Activated CD8-positive, alpha-beta memory T cell treated with anti-CD3 and anti-CD28 coated beads for 1 hour (primary cell): ENCODE measurements at places on chromosomes 6 and 20.

DNA sequence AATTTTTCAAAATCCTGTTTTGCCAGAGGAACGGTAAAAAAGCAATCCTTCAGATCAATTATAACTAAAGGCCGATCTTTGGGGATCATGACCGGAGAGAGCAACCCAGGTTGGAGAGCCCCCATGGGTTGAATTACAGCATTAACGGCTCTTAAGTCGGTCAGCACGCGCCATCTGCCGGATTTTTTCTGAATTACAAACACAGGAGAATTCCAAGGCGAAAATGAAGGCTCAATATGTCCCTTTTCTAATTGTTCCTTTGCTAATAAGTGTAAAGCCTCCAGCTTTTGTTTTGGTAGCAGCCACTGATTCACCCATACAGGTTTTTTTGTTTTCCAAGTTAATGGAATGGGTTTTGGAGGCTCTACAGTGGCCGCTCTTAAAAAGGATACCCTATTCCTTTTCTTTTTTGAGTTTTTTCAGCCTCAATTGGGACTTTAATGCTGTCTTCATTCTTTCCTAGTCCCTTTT, 16.9 kb upstream of the PTCRA start:
- DNase-seq: peak; percentile 38

- no peak for DNase-seq
Measured at GRCh38 chr6:147000545-147001488, 203.4 kb upstream of the STXBP5 start.

GRCh38 chr20:36102809-36103596, 51.5 kb upstream of the EPB41L1 start:
- no peak for DNase-seq

GRCh38 chr20:47150403-47151152, 205.9 kb downstream of the ZMYND8 start:
- DNase-seq: no peak

DNA sequence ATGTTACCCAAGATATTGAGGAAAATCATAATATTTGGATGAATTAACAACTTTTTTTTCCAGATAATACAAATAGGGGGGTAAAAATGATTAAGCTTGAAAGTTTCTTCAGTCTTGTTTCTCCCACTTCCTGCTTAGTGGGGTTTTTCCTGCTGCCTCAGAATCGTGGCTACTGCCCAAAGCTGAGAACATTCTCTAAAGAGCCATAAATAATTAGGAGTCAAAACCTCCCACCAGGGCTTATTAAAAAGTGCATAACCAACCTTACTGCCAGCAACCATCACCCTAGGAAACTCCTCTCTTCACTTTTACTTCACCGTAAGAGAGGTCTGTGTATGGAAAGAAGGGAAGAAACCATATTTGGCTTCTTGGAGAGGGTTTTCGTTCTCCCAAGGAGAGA, 9.0 kb upstream of the LCA5 start:
- DNase-seq: no peak

DNA sequence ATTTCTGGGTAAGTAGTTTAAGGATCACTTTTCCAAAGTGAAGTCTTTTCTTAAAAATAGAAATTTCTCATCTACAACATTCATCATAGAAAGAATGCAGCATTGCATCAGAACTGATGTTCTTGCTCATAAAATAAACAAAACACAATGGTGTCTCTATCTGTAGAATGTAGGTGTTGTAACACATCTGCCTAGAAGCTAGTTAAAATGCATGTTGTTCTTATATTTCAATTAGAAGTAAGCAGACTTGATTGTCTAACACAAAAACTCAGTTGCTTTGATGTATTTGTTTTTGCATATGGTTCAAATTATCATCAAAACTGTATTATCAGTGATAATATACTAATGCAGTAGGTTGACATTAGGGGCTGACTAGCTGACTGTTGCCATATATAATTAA, 654.7 kb upstream of the FLRT3 start:
- no peak for DNase-seq

GRCh38 chr20:53883098-53883911, 187.1 kb downstream of the BCAS1 start:
- no peak for DNase-seq

- DNase-seq: no peak
Measured at GRCh38 chr20:20897922-20898321, 185.5 kb upstream of the RALGAPA2 start.

GRCh38 chr6:67535946-67536345, 1099.1 kb upstream of the ADGRB3 start:
- DNase-seq: no peak

GRCh38 chr6:134436281-134436815, 118.4 kb upstream of the SGK1 start:
- DNase-seq: peak; percentile 20
